ENCODE measurements at places on chromosomes 6 and 20. TPM values are rescaled to one million over a fixed set of nuclear protein-coding genes. Genes with fewer than 3 reads are reported as not detected.

The PKIB gene
- not detected for total RNA-seq

The DZANK1 gene
- total RNA-seq, result 0.70 TPM

The IRF4 gene
- not detected for total RNA-seq

The SIRPG gene
- not detected for total RNA-seq

The TFAP2D gene
- not detected for total RNA-seq

The ID4 gene
- 0.85 TPM for total RNA-seq

The PCSK2 gene
- total RNA-seq, result not detected

The MOG gene
- total RNA-seq, result not detected

The PLCB4 gene
- 13.8 TPM for total RNA-seq

The OXT gene
- not detected for total RNA-seq

The HSPA1L gene
- 0.85 TPM for total RNA-seq

The MCHR2 gene
- total RNA-seq, result not detected

The APMAP gene
- 90.7 TPM for total RNA-seq

The VGLL2 gene
- not detected for total RNA-seq

The PLN gene
- total RNA-seq, result not detected

The RNF217 gene
- 17.5 TPM for total RNA-seq

The CALHM6 gene
- total RNA-seq, result 0.85 TPM

The ECT2L gene
- total RNA-seq, result not detected

The FOXS1 gene
- total RNA-seq, result 0.09 TPM

The DCDC2 gene
- 1.0 TPM for total RNA-seq

The POLR3F gene
- 11.6 TPM for total RNA-seq

The CST4 gene
- not detected for total RNA-seq

The COL9A1 gene
- not detected for total RNA-seq

The ADGRF4 gene
- under 0.01 TPM for total RNA-seq

The SOX12 gene
- 8.1 TPM for total RNA-seq

The MAPK13 gene
- total RNA-seq, result 5.6 TPM

The PRSS35 gene
- total RNA-seq, result not detected

The UQCC2 gene
- total RNA-seq, result 9.4 TPM

The DDX43 gene
- total RNA-seq, result 1.7 TPM

The FAXC gene
- 0.34 TPM for total RNA-seq

The MRAP2 gene
- total RNA-seq, result 3.1 TPM

The SRC gene
- total RNA-seq, result 4.1 TPM

The METTL24 gene
- not detected for total RNA-seq

The ZSCAN16 gene
- total RNA-seq, result 13.5 TPM

The TRIM15 gene
- not detected for total RNA-seq

The IL20RA gene
- 0.79 TPM for total RNA-seq

The EMILIN3 gene
- 0.09 TPM for total RNA-seq

The BPIFA1 gene
- total RNA-seq, result not detected

The BNIP5 gene
- not detected for total RNA-seq

The RAB44 gene
- not detected for total RNA-seq

The SIRPB1 gene
- total RNA-seq, result 0.17 TPM

The BMP6 gene
- 234 TPM for total RNA-seq

The UNC5CL gene
- total RNA-seq, result 0.14 TPM

The ULBP2 gene
- 3.7 TPM for total RNA-seq

The MYLK2 gene
- 8.5 TPM for total RNA-seq

The ADGRG6 gene
- total RNA-seq, result 43.4 TPM

The CLDN20 gene
- not detected for total RNA-seq

The LKAAEAR1 gene
- total RNA-seq, result not detected

All from dermis blood vessel endothelial cell (primary cell).